ENCODE measurements at places on chromosomes 13 and 19.
A peak's percentile ranks its signal among the peaks of the same experiment; 100 is the strongest.

DNA sequence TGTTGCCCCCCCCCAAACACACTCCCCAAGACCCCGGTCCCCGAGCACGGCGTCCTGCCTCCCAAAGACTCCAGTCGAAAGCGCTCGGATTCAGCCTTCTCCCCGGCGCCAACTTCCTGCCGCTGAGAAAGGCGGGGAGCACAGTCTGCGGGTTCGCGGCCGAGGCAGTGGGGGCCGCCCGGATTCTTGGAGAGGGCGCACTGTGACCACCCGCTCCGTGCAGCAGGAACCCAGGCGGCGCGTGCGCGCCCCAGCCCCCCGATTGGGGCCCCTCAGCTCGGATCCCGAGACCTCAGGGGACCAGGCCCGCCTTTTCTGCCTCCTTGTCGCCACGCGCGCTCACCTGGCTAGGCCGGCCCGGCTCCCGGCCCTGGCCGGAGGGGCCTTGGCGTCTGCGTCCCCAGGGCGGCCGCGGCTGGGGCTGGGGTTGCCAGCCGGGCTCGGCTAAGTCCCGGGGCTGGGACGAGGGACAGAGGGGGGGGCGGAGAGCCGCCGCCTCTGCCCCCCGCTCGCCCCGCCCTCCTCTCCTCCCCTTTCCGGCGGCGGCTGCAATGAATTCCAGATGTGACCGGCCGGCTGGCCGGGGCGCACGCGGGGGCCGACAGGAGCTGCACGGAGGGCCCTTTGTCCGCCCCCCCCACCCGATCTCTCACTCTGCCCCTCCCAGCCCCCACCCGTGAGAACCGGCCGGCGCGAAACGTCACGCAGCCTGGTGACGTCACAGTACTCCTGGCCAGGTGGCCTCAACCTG lies at the start of gene S1PR2:
TSS of gene S1PR2 (minus strand) at position 471 of the 751 bp plus-strand sequence. CDS start 6,426 bp downstream, outside the sequence.
- peaks cover 4% of the 10 kb centered on the region for H3K36me3 ChIP-seq
- peaks cover 20% of the 10 kb centered on the region for H3K4me1 ChIP-seq
- DNase-seq: peak; percentile 73

- no peak overlapping the region for H3K4me3 ChIP-seq
- no peak overlapping the region for H3K27ac ChIP-seq
- no peaks in the 10 kb centered on the region for H3K4me1 ChIP-seq
- no peaks in the 10 kb centered on the region for H3K36me3 ChIP-seq
Measured at GRCh38 chr13:75514080-75514995, 23.3 kb downstream of the COMMD6 start.

GRCh38 chr13:31067416-31068118 lies 94.1 kb downstream of the HSPH1 start:
- no peak overlapping the region for H3K27ac ChIP-seq
- H3K27me3 ChIP-seq: peaks cover 3% of the 10 kb centered on the region
- H3K36me3 ChIP-seq: no peaks in the 10 kb centered on the region
- no peak overlapping the region for H3K4me3 ChIP-seq
- DNase-seq: no peak
- no peaks in the 10 kb centered on the region for H3K4me1 ChIP-seq

DNA sequence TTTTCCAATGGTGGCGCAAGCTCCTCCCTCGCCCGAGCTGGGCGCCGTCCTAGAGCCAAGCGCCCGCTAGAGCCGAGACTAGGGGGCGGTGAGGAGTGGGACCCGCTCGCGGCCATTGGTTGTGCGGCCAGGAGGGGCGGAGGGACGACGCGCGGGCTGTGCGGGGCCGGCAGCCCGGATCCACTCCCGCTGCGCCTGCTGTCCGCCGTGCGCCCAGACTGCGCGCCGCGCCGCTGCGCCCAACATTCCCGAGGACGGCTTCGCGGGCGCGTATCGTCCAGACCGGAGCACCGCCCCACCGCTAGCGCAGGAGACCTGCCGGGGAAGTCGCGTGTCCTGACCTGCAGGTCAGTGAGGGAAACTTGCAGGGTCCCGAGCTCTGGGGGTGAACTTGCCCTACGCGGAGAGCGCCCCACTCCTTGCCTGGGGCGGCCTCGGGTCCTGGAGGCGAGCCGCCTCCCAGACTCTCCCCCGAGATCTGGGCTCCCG lies at the start of gene SERTM1:
TSS of gene SERTM1 (plus strand) at position 183 of the 489 bp plus-strand sequence. CDS start 21,059 bp downstream, outside the sequence.
- H3K4me1 ChIP-seq: no peaks in the 10 kb centered on the region
- no peaks in the 10 kb centered on the region for H3K36me3 ChIP-seq
- DNase-seq: peak; percentile 82
- no peak within 1 kb of the TSS for H3K27ac ChIP-seq

- no peaks in the 10 kb centered on the region for H3K27me3 ChIP-seq
- no peak overlapping the region for H3K27ac ChIP-seq
- no peak for DNase-seq
- peaks cover 40% of the 10 kb centered on the region for H3K36me3 ChIP-seq
Measured at GRCh38 chr13:39559847-39560246, 43.1 kb downstream of the LHFPL6 start.

DNA sequence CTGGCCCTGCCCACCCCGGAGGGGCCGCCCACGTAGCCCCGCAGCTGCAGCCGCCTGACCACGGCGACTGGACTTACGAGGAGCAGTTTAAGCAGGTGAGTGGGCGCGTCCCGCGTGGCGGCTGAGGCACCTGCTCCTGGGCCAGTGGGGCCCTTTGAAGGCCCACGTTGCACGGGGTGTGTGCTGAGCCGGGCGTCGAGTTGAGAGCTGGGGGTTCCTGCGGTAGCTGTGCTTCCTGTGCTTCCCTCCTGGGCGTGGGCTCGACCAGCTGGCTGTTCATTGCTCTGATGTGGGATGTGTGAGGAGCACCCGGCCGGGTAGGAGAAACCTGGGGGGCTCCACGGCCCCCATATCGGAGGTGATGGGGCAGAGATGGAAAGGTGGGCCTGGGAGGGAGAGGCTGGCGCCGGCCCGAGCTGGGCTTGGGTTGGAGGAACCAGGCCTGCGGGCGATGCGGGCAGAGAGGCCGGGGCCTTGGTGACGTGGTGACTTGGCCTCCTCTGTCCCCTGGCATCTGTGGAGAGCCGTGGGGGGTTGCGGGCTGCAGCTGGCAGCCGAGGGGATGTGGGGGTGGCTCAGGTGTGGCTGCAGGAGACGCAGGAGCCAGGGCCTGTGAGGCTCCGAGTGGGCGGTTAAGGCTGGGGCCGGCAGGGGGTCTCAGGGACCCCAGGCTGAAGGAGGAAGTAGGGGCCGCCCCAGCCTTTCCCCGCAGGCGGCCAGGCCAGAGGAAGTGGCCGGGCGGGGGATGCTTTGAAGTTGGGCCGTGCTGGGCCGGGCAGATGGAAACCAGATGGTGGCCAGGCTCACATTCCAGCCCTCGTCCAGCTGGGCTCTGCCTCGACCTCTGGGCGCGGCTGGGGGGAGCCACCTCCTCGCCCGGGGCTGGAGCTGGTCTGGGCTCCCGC lies 7.1 kb downstream of the ARID3A start:
- H3K36me3 ChIP-seq: peaks cover 80% of the 10 kb centered on the region
- H3K27ac ChIP-seq: peak overlapping the region; percentile 59
- H3K4me3 ChIP-seq: no peak overlapping the region
- H3K4me1 ChIP-seq: peaks cover 4% of the 10 kb centered on the region

- DNase-seq: no peak
- H3K36me3 ChIP-seq: peaks cover 8% of the 10 kb centered on the region
- no peak overlapping the region for H3K27ac ChIP-seq
Measured at GRCh38 chr13:98513837-98514236, 63.1 kb downstream of the STK24 start.

GRCh38 chr19:58546019-58546530 lies 2.2 kb downstream of the TRIM28 start:
- no peaks in the 10 kb centered on the region for H3K27me3 ChIP-seq
- peak overlapping the region; percentile 99 for H3K4me3 ChIP-seq
- DNase-seq: no peak
- peaks cover 62% of the 10 kb centered on the region for H3K36me3 ChIP-seq

DNA sequence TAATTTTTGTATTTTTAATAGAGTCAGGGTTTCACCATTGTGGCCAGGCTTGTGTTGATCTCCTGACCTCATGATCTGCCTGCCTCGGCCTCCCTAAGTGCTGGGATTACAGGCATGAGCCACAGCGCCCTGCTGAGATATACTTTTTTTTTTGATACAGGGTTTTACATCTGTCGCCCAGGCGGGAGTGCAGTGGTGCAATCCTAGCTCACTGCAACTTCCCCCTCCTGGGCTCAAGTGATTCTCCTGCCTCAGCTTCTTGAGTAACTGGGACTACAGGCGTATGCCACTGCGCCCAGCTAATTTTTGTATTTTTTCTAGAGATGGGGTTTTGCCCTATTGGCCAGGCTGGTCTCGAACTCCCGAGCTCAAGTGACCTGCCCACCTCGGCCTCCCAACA lies 2.0 kb downstream of the COLGALT1 start:
- no peak overlapping the region for H3K27ac ChIP-seq
- no peak for DNase-seq
- no peak overlapping the region for H3K4me3 ChIP-seq
- peaks cover 15% of the 10 kb centered on the region for H3K36me3 ChIP-seq
- H3K4me1 ChIP-seq: peaks cover 8% of the 10 kb centered on the region

Measured in neuronal stem cell (in vitro differentiated cells).